ENCODE measurements at places on chromosomes 1 and 21.

DNA sequence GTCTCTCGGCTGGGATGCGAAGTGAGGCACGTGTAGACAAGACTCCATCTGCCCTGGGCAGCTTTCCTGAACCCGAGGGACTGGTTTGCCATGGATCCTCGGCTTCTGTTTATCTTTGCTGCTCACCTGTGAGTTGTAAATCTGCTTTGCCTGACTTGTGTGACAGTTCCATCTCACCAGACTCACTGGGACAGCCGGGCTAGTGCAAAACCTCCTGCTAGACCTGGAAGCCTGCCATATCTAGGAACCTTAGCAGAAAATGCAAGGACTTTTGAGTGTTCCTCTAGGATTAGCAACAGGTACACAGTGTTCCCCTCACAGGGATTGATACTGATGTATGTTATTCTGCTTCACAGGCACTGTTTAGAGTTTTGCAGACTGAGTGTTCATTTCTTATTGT lies 218.6 kb downstream of the URB2 start:
- DNase-seq: no peak

GRCh38 chr21:14046401-14046800 lies 164.4 kb downstream of the LIPI start:
- DNase-seq: no peak

DNA sequence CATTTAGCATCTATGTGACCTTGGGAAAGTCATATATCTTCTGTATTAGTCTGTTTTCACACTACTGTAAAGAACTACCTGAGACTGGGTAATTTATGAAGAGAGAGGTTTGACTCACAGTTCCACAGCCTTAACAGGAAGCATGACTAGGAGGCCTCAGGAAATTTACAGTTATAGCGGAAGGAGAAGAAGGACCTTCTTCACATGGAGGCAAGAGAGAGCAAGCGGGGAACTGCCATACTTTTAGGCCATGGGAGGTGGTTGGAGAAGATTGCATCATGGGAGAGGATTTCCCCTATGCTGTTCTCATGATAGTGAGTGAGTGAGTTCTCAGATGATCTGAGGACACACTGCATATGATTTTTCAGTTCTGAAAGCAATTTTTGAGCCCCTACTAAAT lies 87.9 kb downstream of the CLEC20A start:
- no peak for DNase-seq

DNA sequence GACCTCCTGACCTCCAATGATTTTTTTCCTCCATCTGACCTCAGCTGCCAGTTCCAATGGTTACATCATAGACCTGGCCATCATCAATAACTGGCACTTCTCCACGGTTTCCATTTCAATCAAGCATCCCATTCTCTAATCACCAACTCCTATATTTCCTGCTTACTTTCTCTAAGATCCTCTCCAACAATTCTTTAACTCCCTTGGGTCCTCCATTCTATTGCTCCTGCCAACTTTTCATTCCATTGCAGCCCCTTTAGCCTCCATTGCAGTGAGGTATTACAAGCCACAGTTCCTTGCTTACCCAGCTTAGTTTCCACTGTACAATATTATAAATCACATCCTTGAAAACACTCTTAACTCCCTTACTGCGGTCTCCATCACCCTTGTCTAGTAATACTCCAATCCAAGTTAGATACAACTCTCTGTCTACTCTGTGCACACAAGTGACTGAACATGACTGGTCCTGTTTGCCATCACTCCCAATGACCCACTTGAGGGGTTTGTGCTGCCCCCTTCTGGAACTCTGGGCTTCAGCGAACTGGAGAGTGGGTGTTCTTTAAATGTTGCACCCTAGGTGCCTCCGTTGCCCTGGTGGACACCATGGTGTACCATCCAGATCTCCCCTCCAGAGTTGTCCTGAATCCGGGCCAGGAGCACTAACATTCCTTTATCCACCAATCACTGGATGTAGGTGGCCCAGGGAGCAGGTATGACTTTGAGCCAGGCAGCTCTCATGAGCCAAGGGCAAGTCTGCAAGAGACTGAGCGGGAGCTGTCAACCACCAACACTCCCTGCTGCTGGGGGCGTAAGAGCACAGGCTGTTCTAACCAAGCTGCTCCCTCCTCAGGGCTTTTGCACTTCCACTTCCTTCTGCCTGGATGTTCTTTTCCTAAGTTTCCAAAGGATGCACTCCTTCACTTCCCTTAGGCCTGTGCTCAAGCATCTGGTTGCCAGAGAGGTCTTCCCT lies 3.7 kb upstream of the FNDC7 start:
- DNase-seq: no peak

DNA sequence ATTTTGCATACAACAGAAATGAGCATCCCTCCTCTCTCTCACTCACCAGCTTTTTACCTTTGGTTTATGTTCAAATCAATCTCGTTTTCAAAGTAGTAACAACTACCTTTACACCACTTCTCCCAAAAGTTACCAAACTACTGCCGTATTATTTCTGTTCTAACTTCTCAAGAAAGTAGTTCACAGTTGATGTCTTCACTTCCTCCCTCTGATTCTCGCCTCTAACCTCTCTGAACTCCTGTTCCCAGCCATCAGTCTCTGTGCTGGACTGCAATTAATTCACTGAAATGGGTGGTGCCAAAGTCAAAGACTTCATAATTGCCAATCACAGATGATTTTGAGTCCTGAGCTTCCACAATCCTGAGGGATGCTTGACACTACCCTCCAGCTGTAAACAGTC lies 54.0 kb downstream of the ZNF281 start:
- DNase-seq: no peak

GRCh38 chr1:89781494-89782126 lies 39.2 kb upstream of the LRRC8D start:
- DNase-seq: no peak

DNA sequence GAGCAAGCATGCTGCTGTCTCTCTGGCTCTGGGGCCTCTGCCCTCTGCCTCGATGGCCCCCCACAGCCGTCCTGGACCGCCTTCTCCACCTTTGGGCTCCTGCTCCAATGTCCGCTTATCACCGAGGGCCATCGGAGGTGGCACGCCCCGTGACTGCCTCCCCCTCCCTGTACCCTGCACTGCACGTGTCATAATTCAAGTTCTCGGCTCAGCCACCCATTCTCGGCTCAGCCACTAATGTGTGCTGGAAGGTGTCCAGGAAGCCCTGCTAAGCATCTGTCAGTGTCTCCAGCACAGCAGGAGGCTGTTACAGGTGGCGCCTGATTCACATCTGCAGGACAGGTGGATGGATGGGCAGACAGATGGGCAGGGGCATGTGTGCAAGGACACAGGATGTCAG lies 45.5 kb downstream of the TP73 start:
- no peak for DNase-seq

GRCh38 chr1:36203554-36204346 lies 20.5 kb upstream of the THRAP3 start:
- DNase-seq: peak; percentile 88

DNA sequence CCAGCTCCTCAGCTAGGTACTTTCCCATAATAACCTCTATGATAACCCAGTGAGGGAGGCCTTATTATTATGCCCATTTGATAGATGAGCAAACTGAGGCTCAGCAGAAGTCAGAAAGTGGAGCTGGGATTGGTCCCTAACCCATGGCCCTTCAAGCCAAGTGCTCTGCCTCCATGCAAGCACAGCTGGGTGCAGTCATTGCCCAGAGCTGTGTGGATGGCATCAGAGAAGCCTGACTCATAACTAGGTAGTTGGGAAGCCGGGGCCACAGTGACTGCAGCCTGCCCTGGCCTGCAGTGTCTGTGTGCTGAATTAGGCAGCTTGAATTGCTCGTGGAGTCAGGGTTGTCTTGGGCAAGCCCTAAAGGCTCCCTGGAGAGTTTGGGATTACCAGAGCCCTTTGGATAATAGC lies 89.9 kb upstream of the SLC2A1 start:
- DNase-seq: no peak

GRCh38 chr1:168470901-168471431 lies 72.8 kb downstream of the XCL2 start:
- no peak for DNase-seq

DNA sequence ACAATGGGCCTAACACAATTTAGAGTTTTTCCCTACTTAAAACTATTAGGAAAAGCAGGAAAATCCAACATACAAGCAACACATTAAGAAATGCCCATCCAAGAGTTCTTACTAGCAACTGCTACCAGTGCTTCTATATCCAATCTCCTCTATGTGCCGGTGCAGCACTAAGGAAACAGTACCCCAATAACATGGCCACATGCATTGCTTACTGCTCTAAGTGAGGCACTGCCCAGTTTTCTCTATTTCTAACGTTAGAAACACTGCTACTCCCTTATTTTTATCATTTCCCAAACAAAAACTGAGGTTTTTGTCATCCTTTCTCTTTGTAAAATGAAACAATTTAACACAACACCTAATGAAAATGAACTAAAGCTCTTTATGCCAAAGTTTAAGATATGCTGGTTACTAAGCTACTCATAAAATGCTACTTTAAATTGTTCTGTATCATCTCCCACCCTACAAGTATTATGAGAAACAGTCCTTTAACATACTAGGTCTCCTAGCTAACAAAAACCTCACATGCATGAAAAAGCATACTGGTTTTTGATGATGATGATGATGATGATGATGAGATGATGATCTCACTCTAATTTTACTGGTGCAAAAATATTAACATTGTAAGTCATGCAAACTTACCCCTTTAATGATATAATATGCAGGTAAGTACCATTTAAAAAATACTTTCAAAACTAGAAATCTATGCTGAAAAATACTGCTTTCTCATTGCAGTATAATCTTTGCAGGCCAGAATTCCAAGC lies 90.7 kb upstream of the TTC39A start:
- DNase-seq: no peak

- DNase-seq: no peak
Measured at GRCh38 chr1:36803868-36804570, 230.3 kb downstream of the GRIK3 start.

- no peak for DNase-seq
Measured at GRCh38 chr1:240070188-240070587, 21.5 kb upstream of the FMN2 start.

DNA sequence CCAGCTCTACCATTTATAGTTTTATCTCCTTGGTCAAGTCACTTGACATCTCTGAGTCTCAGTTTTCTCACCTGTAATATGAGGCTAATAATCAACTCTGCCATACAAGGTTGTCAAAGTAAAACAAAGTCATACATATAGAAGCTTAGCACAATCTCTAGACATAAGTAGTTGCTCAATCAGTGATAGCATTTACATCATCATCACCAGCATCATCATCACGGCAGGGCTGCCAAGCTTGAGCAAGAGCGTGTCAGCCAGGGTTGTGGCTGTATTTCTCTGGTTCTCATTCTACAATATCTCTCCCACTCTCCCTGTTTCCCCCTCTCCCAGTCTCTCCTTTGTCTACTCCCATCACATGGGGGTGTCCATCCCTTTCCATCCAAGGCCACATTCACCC lies 41.7 kb upstream of the COA6 start:
- DNase-seq: no peak

DNA sequence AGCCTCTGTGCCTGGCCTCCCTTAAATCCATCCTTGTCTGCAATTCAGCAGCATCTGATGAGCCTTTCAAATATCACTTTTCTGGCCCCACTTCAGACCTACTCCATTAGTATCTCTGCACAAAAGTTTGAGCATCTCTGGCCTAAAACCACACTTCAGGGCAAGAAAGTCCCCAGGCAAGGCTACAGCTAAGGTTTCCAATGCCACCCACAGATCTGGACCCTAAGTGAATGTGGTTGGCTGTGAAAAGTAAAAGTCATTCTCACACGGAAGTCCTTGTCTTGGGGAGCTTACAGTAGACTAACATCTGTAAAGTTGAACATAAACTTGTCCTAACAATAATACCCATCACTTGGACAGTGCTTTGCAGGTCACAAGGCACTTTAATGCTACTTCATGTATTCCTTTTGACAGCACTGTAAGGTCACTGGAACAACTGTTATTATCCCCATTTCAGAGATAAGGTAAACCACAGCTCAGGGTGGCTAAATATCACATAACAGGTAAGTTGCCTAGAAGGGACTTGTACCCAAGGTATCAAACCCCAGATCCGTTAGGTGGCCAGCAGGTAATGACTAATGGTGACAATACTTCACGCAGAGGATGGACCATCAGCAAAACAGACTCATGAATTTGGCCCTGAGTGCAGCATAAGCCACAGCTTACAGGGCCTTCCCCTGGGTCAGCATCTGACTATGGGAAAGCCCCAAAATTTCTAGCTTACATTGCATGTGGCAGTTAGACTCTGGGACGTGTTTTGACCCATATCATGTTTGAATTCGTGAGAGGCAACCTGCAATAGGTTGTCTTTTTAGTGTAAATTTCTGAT lies 356.0 kb downstream of the HHAT start:
- DNase-seq: no peak

- no peak for DNase-seq
Measured at GRCh38 chr1:53503433-53504217, 44.4 kb downstream of the DMRTB1 start.

GRCh38 chr1:33573661-33574060 lies 101.2 kb downstream of the ZSCAN20 start:
- no peak for DNase-seq

DNA sequence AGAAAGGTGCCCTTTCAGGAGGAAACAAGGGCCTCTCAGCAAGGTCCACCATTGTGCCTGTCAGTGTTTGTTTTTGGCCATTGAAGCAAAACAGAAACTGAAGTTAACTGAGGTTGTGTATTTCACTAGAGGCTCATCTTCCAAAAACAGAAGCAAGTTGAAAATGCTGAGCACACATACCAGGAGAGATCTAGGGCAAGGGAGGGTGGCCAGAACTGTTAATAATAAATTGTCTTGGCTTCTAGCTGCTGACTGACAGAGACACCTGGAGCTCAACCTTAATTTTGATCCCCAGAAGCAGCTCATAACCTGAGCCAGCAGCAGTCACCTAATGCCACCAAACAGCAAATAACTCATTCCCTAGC lies 5.2 kb downstream of the AGMAT start:
- no peak for DNase-seq

GRCh38 chr1:41037116-41037903 lies 15.8 kb upstream of the SLFNL1 start:
- no peak for DNase-seq

- DNase-seq: no peak
Measured at GRCh38 chr1:55735106-55735505, 519.9 kb upstream of the USP24 start.

GRCh38 chr1:209158851-209159250 lies 424.7 kb upstream of the CAMK1G start:
- no peak for DNase-seq

DNA sequence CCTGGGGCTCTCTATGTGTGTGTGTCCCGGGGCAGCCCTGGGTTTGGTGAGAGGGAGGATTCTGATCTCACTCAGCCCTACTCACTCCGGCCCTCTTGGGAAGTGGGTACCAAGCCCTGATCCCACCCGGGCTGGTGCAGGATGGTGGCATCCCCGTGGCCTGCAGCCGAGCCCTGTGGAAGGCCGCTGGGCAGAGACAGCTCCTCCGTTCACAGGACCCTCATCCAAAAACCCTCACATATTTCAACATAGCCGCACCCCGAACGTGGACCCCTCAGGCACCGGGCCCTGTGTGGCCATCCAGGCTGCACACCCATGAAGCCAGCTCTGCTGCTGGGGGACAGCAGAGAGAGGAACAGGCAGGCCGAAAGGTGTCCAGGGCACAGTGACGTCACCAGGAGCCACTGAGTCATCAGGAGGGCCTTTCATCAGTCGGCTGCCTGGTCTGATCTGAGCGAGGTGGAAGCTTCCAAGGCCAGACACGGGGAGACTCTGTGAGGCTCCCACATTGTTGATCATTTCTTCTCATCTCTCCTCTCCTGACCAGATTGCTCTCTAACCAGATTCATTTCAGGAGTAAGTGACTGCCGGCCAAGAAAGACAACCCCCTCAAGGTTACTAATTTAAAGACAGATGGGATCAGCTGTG lies 16.2 kb upstream of the GPR157 start:
- DNase-seq: no peak
